ENCODE measurements at places on chromosomes 16 and 17. TPM values are rescaled to one million over a fixed set of nuclear protein-coding genes. Genes with fewer than 3 reads are reported as not detected.

The CES5A gene
- not detected for total RNA-seq

The KRTAP1-1 gene
- not detected for total RNA-seq

The ZNF778 gene
- total RNA-seq = 7.8 TPM

The ACE gene
- 0.93 TPM for total RNA-seq

The SLC5A11 gene
- not detected for total RNA-seq

The KRTAP3-2 gene
- total RNA-seq = not detected

The GJC1 gene
- total RNA-seq = 17.8 TPM

The MT1F gene
- total RNA-seq = 0.79 TPM

The TAT gene
- total RNA-seq = not detected
